ENCODE measurements at places on chromosomes 2 and 18.

GRCh38 chr2:44645937-44646336 is 284.2 kb downstream of the CAMKMT start:
- no peak for DNase-seq

- DNase-seq: peak; percentile 8
Observed at GRCh38 chr2:241036397-241036963, 38.1 kb downstream of the SNED1 start.

DNA sequence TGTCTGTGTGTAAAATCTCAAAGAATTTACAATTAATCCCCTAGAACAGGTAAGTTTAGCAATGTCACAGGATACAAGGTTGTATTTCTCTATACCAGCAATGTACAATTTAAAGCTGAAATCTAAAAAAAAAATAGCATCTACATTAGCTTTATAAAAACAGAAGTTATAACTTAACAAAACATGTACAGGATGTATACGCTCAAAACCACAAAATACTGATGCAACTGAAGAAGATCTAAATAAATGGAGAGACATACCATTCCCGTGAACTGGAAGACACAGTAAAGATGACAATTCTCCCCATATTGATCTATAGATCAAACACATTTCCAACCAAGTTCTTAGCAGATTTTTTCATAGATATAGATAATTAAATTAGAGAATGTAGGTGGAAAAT is 17.5 kb upstream of the RANBP2 start:
- no peak for DNase-seq

DNA sequence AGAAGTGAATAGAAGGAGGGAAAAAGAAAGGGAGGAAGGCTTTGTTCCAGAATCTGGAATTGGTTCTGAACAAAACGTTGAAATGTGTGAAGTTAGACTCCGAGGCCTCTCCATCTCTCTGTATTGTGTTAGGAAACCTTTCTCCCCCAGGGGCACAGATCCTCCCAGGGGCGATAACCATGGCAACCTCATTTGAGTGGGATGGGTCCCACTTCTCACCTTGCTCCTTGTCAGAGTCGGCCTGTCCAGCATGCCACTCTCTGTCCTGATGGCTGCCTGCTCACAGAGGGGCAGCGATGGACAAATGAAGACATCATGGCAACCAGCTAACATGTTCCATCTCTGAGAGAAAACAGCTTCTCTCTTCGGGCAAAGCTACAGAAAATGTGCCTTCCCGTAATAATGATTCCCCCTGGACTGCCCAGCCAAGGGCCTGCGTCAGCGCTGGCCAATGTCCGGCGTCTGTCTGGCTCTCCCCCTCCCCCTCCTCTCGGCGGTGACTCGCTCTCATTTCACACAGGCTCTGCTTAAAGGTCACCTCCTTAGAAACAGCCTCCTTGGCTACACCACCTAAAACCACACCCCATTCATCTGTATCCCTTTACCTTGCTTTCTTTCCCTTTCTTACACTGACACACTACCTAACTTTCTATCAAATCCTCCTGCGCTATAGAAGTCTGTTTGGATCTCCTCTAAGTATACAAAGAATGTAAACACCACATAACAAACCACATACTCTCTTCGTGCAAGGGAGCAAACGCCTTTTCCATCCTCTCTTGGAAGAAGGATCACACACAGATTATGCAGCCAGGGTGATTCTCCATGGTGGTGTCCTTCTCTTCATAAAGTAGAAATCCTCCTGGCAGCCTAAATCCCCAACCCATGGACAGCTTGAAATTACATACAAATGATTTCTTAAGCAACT is 32.1 kb upstream of the TTC39C start:
- DNase-seq: peak; percentile 32

GRCh38 chr2:149148194-149149006 is 109.9 kb downstream of the LYPD6B start:
- no peak for DNase-seq

GRCh38 chr2:20483194-20483895 is 36.5 kb downstream of the RHOB start:
- peak; percentile 38 for DNase-seq

All from head of caudate nucleus (tissue), 42 donors.